ENCODE measurements at places on chromosomes 13 and 19.

DNA sequence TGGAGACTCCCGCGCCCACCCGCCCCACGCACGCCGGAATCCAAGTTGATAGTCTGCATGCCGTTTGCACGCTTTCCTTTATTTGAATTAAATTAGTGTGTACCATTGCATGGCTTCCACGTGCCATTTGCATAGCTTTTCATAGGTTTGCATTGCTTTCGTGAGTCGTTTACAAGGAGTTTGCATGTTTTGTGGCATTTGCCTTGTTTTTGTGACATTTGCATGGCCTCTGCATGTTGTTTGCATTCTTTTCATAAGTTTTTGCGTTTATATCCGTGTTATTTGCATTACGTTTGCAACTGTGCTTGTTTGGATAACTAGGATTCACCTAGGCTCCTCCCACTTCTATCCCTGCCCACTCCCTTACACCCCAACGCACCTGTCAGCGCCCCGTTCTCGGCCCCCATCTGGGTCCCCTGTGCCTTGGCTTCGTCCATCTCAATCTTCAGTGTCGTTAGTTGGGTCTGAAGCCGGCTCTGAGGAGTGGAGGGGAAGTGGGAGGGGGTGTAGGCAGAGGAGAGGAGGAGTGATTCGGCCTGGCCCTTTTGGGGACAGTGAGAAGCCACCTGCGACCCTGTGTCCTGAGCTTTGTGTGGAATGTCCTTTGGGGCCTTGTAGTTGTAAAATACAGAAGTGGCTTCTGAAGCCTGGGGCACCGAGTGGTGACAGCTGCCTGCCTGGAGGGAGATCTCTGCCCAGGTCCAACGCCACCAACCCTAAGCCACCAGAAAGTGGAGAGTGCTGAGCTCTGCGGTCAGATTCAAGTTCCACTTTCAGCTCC is 2.4 kb downstream of the CCDC194 start:
- no peak for DNase-seq

DNA sequence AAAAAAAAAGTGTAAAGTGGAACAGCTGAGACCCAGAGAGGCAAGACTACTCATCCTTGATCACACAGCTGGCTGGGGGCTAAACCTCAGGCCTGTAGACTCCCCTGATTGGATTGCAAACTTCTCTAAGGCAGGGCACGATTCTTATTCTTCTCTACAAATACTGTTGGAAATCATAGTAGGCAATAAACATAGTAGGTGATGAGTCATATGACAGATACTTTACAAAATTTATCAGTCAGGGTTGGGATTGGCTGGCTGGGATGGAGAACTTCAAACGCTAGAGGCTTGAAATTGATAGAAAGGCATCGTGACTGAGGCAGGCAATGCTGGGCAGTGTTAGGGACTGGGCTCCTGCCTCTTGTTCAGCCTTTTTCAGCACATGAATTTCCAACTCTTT is 5.9 kb upstream of the MATK start:
- DNase-seq, result no peak

DNA sequence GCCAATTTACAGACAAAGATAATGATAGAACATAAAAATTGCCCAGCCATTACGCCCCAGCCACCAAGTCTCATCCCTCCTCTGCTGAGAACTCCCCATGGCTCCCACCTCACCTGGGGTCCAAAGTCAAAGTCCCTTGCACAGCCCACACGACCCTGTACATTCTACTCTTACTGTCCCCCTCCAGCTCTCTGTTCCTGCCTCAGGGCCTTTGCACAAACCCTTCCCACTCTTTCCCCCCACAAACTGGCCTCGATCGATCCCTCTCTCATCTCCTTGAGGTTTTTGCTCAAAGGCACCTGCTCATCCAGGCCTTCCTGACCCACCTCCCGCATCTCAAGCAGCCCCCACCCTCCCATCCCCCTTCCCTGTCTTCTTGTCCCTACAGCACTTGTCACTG is 1.3 kb downstream of the DOCK6 start:
- DNase-seq, result no peak

- no peak for DNase-seq
Observed at GRCh38 chr19:41305927-41306793, 3.8 kb upstream of the CCDC97 start.

DNA sequence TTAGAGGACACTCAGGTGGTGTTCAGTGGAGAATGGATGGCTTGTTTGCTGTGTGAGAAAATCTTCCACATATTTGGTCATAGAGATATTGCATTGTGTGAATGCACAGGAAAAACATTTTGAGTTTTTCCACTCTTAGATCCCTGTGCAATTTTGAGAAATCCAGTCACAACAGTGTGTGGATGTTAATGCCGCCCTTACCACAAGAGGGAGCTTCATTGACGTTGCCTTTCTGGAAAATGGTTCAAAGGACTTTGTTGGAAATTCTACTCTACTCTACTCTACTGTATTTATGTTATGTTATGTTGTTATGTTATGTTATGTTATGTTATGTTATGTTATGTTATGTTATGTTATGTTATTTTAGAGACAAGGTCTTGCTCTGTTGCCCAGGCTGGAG is 13.4 kb downstream of the ZNF20 start:
- peak; percentile 15 for DNase-seq

DNA sequence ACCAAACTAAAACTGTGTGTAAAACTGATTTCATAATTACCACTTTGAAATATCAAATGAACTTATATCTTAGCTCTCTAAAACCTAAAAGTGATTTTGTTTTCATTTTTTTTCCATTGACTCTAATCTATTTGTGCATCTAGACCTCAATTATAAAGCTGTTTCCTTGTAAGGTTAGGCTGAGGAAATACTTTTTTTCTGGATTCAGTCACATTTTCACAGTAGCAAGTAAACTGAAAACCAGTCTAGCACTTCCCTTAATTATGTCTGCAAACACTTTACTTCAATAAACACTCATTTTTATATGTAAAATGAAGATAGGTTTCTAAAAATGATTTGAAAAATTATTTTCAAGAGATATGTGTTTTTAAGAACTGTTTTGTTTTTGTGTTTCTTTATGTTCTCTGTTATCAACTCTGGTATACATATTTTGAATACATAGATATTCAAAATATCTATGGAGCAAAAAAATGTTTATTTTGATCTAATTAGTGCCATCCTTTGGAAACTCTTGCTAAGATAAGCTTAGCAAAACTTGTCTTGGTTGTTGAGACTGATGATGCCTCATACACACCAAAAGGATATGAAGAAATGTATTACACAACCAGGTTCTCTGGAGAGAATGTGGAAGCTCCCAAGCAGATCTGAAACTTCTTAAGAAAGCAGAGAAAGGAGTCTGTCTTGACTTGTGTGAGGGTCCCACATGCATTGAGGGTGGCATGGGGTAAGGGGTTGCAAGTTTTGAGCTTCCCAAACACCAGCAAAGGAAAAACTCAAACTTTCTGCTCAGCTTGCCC is 1887.4 kb downstream of the PCDH9 start:
- no peak for DNase-seq

DNA sequence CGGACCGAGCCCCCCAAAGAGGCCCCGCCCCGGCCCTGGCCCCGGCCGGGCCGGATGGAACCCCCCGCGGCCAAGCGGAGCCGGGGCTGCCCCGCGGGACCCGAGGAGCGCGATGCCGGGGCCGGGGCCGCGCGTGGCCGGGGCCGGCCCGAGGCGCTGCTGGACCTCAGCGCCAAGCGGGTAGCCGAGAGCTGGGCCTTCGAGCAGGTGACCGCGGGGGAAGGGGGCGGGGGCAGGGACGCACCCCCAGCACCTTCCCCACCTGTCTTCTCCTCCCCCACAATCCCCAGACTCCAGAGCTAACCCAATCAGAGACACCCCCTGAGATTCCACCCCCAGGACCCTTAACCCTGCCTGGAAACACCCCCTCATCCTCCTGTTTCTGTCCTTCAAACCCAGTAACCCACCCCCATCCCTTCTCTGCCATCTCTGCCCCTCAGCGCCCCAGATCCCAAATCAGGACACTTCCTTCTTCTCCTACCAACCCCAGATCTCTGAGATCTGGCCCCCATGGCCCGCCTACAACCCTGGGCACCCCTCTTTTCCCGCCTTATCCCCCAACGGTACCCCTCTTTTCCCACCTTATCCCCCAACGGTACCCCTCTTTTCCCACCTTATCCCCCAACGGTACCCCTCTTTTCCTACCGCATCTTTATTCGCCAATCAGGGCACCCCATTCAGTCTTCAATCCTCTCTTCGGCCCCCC is 505 bp downstream of the ZSWIM4 start:
- DNase-seq, result no peak

- DNase-seq, result peak; percentile 65
Observed at GRCh38 chr19:11530432-11530831, 1.5 kb upstream of the ECSIT start.

DNA sequence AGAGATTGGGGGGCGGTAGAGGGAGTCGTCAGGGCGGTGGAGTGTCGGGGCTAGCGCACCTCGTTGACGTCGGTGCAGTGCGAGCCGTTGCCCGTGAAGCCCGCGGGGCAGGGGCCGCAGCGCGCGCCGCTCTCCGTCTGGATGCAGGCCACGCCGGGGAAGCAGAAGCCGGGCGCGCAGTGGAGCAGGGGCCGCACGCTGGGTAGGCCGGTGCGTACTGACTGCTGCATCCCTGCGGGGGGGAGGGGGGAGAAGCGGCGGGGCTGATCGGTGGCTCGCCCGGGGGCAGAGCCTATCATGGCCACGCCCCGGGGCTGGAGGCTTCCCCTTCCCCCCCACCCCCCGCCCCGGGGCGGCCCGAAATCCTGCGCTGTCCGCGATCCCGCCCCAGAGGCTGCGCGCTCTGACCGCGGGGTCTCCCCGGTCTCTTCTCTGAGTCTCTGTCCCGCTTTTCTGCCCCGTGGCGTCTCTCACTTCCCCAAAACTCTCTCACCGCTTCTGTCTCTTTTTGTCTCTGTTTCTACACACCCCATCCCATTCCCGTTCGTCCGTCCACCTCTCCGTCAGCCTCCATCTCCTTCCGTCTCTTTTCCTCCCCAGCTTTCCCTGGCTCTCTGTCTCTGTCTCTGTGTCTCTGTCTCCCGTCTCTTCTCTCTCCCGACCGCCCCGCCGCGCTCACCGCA is 1.1 kb downstream of the COMP start:
- peak; percentile 42 for DNase-seq

DNA sequence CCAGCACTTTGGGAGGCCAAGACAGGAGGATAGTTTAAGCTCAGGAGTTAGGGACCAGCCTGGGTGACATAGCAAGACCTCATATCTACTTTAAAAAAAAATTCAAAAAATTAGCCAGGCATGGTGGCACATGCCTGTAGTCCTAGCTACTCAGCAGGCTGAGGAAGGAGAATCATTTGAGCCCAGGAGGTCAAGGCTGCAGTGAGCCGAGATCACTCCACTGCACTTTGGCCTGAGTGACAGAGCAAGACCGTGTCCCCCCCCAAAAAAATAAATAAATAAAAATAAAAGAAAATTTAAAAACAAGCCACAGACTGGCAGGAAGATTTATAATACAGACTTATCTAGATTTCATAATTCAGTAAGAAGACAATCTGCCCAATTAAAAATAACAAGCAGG is 14.8 kb downstream of the PSPC1 start:
- DNase-seq, result no peak

DNA sequence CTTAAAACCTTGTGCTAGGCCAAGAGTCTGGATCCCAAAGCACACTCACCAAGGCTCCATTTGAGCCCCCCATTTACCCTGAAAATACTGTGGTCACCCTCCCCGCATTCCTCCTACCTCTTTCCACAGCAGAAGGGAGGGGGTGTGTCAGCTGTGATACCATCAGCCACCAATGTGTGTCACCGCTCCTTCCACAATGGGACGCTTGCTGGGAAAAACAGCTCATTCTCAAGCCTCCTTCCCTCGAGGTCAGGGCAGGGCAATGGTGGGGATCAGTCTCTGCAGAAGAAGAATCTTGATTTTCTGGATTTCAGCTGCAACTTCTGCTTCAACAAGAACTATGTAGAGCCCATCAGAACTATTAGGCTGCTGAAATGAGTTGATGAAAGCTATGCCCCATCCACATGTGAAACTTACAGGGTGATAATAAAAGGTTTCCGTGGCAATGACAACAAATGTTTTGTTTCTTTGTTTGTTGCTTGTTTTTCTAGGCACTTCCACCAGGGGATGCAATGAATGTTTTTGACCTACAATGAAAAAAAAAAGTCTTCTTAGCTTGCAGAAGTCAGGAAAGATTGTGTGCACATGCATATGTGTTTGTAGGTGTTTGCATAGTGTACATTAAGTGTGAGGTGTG is 26.4 kb upstream of the ZNF507 start:
- peak; percentile 12 for DNase-seq

DNA sequence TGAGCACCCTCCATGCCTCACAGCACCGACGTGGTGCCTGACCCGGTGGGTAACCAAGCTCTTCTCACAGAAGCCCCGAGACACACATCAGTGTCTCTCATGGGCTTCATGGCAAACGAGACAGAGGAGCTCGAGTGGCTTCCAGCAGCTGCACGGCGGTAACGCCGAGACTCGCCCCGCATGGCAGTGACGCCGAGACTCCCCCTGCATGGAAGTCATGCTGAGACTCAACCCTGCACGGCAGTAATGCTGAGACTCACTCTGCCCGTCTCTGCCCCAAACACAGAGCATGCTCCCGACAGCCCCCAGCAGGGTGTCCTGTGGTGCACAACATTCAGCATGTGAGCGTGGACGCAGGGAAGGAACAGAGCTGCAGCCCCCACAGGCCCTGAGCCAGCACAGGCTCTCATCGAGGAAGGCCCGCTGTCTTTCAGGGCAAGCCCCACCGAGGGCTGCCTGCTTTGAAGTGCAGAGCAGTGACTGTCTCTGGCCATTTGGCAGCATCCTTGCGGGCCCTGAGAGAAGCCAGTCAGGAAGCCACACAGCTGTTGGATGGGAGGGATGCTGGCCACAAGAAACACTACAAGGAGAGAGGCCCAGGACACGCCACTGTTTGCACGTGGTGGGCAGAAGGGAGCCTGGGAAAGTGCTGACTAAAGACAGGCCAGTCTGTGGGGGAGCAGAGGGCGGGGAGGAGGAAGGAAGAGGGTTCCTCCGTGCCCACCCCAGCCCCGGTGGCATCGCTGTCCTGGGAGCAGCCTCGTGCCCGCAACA is 9.5 kb downstream of the GAS6 start:
- DNase-seq, result no peak

DNA sequence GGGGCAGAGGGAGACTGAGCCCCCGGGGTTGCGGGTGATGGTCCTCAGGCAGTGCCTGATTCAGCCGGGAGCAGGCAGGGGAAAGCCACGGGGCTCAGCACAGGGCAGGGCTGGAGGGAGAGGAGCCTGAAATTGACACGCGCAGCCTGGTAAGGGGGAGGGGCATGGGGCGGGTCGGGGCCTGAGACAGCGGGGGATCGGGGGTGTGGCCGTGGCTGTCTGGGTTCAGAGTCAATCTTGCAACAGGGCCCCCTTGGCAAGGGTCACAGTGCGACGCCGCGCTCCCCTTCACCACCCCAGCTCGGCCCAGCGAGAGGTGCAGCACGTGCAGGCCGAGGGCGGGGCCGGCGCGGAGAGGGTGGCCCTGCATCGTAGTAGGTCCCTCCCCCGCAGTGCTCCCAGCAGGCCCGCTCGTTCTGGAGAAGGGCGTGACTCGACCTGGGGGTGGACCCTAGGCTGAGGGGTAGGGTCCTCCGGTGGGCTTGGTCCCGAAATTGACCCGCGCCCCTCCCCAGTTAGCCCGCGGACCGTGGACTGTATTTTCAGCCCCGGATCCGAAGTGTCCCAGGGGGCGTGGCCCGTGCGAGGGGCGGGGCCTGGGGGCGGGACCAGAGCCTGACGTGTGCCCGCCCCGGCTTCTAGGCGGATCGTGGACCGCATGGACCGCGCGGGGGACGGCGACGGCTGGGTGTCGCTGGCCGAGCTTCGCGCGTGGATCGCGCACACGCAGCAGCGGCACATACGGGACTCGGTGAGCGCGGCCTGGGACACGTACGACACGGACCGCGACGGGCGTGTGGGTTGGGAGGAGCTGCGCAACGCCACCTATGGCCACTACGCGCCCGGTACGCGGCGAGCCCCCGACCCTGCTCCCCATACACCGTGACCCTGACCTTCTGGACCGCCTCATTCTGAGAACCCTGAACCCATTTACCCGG is 6.0 kb downstream of the RCN3 start:
- peak; percentile 87 for DNase-seq
